ENCODE measurements at places on chromosomes 7 and 10.

- no peak for DNase-seq
Observed at GRCh38 chr7:99594948-99595745, 2.9 kb upstream of the TMEM225B start.

DNA sequence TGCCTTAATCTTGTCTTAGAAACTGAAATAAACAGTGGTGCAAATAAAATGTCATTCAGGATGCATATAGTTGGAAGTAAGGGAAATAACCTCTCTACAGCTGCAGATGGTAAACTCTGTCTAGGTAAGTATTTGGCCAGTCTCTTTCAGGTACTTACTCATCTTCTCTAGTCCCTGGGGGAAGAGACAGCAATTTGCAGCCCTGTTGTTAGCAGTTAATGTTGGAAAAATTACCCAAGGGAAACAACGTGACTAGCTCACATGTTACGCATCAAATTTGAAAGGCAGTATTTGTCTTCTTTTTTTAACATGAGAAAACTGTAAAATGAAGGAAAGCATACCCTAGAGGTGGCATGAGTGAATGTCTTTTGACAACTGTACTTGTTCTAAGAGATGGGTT is 3.2 kb upstream of the HUS1 start:
- DNase-seq: no peak

DNA sequence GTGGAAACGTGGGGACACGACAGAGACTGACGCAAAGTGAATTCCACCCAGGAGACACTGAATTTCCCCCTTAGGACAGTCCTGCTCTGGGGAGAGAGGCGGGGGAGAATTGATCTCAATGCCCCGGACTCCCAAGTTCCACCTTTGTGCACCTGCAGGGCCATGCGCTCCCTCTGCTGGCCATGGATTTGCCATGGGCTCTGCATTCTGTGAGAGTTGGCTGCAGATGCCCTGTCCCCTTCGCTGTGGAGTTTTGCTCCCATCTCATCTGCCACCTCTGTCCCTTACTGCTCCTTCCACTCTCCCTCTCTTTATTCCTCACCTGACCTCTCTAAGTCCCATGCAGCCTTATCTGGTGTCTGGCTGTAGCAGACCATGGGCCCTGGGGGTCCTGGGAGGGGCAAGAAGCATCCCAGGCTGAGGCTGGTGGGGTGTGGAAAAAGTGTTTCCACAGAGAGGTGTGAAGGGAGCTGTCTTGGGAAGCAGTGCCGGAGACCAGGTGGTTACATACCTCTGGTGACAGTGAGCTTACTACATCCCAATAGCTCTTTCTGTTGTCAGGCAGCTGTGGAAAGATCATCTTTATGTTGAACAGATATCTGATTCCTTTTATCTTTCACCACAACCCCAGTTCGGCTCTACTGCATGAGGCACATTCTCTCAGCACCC is 14.3 kb downstream of the GHRHR start:
- no peak for DNase-seq

DNA sequence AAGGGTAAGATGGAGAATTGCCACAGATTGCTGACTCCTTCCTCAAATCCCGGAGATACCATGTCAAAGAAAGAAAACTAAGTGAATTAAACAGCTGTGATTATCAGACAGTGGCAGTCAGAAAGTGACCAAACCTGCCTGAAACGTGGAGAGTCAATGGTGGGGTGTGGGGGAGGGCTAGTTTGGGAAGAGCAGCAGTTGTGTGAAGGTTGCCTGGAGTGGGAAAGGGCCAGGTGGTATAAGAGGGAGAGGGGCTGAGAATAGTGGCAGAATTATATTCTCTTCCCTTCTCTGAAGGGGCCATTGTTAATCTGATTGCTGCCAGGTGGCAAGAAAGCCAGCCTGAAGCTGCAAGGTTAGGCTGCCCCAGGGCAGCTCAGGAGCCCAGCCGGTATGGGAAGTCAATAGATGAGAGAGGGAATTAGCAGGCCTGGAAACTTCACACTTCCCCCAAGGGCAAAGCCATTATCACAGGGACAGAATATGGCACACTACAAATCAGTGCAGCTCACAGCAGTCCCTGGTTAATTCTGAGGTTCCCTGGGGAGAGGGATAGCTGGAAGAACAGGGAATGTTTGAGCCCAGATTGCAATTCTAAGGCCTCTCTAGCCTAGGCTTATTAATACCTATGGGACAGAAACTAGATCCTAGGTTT is 83.9 kb upstream of the ITGB1 start:
- DNase-seq: no peak

Data from stimulated activated CD4-positive, alpha-beta T cell treated with anti-CD3 and anti-CD28 coated beads, Interleukin-1b, Interleukin-23, amount 100 ng/mL, for 4 hours (primary cell).